ENCODE measurements at places on chromosomes 1 and 21.

DNA sequence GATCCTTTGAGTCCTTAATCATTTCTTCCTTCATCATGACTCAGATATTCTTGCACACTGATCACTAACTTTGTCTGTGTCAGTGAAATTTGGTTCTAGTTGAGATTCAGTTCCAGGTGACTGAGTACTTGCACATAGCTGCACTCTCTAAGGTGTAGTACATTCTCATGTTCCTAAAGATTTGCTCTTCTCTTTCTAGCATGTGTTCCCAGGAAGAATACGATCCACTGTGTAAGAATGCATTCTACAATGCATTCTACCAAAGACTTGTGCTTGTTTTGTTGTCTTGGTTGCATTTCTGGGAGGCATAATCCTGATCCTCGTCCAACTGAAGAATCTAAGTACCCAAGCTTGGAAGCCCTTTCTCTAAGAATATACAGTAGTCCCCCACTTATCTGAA lies 104.3 kb upstream of the CDC42BPA start:
- no peak for DNase-seq

DNA sequence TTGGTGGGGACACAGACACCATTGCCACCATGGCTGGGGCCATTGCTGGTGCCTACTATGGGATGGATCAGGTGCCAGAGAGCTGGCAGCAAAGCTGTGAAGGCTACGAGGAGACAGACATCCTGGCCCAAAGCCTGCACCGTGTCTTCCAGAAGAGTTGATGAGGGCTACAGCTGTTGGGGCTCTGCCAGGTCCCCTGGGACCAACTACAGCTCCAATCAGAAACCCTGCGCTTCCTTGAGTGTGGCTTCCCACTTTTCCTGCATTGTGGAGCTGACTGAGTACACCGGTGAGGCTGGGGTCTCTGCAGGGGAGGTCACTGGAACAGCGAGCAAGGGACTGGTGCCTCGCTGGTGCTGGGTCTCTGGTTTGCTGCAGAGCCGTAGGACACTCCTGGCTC lies 4.5 kb downstream of the ADPRS start:
- no peak for DNase-seq

DNA sequence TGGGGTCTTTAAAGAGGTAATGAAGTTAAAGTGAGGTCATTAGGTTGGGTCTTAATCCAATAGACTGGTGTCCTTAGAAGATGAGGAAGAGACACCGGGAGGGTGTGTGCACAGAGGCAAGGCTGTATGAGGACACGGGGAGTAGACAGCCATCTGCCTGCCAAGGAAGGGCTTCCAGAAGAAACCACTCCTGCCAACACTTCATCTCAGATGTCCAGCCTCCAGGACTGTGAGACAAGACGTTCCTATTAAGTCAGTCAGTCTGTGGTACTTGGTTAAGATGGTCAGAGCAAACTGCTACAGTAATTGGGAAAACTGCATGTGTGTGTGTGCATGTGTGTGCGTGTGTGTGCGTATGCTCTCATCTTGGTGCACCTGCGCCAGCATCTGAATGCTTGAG lies 77.1 kb downstream of the RYR2 start:
- DNase-seq: no peak

- no peak for DNase-seq
These were observed 47.9 kb upstream of the EDN2 start for GRCh38 chr1:41532206-41532975.

Measured in cardiac fibroblast (primary cell).